ENCODE measurements at places on chromosomes 2 and 18.
A peak's percentile ranks its signal among the peaks of the same experiment; 100 is the strongest.

GRCh38 chr2:121061633-121062032 lies 223.4 kb downstream of the TFCP2L1 start:
- no peak for DNase-seq

- DNase-seq = no peak
Observed at GRCh38 chr18:1999387-1999786, 571.9 kb downstream of the METTL4 start.

- DNase-seq = no peak
Observed at GRCh38 chr2:68926796-68927195, 25.9 kb downstream of the GKN2 start.

GRCh38 chr2:120739438-120740090 lies 3.9 kb downstream of the GLI2 start:
- DNase-seq = peak; percentile 3

- no peak for DNase-seq
Observed at GRCh38 chr2:237022533-237022932, 63.2 kb upstream of the COPS8 start.

DNA sequence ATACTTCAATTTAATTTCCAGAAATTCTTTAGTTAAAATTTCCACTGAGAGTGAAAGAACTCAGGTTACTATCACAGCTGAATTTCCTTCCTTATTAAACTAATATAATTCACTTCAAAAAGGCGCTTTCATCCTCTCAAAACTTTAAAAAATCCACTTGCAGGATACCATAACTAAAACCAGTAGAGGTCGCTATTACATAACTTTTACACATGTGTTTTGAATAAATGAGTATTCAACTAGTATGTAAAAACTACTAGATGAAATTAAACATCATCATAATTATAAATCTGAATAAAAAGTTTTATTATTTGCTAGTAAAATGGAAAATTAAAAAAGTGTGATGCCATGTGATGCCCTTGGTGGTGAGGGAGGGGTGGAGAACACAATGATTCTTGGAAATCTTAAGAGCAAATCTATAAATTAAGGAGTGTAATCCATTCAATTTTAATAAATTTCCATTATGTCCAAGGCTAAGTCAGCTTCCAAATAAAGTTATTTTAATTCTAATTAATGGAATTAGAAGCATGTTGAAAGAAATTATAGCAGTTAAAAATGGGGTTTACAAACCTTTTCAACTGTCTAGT lies 61.4 kb downstream of the SOS1 start:
- no peak for DNase-seq

DNA sequence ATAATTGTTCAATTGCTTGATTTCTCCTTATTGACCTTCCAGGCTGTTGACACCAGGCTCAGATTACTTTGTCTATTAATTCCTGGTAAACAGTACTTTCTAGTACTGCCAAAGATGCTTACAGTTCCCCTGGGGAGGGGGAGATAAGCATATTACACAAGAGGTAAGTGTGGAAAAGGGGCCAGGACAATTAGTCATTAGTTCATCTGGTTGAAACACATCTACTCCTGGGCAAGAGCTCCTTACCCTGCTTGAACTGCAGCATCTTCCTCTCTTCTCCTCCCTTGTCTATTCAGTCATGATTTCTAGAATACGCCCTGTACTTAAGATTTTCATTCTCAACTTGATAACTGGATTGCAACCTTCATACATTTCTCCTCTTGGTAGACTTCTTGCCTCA lies 10.4 kb upstream of the SPATS2L start:
- DNase-seq = no peak

DNA sequence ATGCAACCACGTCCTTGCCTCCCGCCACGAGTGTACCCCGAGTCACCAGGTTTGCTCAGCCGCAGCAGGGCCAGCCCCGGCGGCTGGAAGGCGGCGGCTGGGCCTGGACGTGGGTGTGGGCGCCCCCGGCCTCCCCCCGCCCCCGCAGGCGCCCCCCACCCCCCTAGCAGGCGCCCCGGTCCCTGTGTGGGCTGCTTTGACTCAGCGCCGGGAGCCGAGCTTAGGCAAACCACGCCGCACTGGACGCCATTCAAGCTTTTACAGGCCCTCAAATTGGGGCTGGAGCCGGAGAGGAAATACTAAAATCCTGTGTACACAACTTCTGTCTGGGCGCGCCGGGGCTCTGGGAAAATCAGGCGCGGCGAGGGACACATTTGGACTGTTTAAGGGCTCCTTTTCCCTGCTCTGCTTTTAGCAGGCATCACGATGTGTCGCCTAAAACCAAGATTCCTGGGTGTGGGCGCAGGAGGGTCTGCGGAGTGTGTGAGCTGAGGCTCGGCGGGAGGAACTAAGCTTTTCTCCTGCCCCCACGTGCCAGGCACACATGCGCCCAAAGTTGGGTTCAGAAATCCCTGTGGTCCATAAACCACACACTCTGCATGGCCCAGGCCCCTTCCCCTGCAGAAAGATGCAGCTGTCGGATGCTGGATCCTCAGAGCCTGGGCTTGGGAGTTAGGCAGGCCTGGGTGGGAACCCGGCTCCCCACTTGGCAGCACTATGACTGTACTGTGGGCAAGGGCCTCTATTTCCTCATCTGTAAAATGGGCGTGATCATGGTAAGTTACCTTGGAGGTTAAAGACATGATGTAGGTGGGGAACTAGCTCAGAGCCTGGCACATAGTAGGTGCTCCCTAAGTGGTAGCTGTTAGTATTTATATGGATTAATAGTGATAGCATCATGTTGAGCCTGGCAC lies 57.6 kb downstream of the ATOH8 start:
- DNase-seq = peak; percentile 9

GRCh38 chr2:27182346-27182745 lies 29.5 kb upstream of the ATRAID start:
- DNase-seq = no peak

- DNase-seq = no peak
Observed at GRCh38 chr2:10914272-10914693, 2.5 kb downstream of the KCNF1 start.

DNA sequence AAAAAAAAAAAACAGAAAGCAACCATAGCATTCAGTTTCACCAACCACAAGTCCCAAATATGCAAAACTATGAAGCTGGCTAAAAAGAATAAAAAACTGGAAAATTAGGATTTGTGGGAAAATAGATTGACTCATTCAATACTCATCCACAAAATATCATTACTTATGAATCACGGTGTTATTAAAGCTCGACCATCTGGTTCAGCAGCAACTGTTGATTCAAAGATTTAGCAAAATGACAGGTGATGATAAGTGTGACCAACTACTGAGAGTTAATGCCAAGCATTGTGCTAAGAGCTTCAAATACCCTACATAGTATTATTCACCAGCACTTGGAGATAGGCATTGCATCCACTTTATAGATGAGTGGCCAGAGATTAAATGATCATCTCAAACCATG lies 26.2 kb upstream of the XDH start:
- DNase-seq = no peak

DNA sequence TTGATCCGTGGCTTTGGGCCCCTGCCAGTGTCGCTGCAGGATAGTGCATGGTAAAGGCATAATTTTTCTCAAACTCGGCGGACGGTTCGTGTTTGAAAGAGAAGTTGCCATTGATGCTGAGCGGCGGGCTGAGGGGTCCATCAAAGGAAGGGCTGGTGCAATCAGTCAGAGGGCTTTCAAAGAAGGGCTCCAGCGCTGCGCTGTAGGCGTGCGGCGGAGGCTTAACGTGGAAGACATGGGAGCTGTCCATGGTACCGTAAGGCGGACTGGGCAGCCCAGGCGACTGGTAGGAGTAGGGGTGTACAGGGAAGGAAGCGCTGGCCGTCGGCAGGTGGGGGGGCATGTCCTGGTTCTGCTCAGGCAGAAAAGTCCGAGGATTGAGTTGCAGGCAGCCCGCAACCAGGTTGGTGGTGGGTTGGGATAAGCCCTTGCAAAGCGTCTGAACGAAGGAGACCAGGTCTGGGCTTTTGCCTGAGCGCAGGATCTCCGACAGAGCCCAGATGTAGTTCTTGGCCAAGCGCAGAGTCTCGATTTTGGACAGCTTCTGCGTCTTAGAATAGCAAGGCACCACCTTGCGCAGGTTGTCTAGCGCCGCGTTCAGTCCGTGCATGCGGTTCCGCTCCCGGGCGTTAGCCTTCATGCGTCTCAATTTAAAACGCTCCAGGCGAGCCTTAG lies 2.3 kb downstream of the NEUROD1 start:
- peak; percentile 78 for DNase-seq

DNA sequence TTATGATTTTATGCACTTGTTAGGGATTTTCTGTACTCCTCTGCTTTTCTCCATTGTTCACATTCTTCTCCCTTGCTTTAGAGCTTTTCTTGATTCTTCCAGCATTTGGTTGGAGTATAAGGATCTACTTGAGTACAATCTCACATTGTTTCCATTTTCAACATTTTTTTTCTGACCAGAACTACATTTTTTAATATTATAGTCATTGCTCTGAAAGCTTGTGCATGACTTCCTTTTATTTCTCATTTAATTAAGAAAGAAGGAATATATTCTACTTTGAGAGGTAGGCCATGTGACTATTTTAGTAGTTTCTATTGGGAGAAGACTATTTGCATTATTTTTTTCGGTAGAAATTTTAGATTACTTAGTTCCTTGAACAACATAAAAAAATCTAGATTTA lies 200.4 kb downstream of the TMEM247 start:
- DNase-seq = no peak

DNA sequence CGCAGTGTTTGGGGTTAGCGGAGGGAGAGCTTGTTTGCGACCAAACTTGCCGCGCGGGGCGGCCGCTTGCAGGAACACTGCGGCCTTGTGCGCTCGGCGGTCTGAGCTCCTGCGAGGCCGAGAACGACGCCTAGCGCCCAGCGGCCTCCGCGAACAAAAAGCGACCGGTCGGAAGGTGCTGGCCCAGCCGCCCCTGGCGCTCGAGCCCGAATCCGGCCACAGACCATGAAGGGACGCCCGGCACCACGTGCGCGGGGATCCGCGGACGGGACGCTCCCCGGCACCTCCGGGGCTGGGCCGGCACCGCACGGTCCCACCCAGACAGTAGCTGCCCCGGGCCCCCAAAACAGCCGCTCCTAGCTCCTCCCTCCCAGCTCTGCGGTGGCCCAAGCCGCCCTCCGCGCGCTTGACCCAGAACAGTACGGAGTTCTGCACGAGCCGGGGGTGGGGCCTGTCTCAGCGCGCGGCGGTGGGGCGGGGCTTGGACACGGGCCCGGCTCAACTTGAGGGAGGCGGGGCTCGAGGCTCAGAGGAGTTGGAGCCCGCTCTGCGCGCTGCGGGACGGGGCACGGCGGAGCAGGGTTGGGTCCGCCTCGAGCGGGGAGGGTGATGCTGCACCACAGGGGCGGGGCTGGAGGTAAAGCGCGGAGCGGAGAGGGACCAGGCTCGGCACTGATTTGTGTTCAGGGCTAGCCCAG lies 664 bp upstream of the IMPA2 start:
- DNase-seq = peak; percentile 97

DNA sequence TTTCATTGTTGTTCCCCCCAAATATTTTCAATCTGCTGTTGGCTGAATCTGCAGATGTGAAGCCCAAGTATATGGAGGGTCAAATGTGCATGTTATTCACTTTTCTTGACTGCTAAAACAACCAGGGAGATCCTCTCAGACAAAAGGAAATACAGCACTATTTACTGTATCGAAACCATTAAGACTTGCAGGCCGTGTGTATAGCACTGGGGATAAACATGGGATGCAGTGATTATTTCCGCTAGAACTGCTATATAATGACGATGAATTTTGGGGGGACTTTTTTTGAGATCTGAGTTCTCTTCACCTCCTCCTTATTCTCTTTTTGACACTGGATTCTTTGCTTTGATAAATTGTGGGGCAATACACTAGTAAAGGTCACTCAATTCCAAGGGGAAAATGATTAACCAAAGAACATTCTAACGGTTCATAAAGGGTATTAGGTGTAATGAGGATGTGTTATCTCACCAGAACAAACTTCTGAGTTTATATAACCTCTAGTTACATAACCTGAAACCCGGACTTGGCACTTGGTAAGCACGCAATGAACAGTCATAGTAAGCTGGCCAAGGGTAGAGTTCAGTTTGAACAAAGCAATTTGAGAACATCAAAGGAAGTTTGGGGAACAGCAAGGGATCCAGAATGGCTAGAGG lies 3.5 kb upstream of the UGT1A1 start:
- no peak for DNase-seq

- no peak for DNase-seq
Observed at GRCh38 chr2:71291398-71291797, 40.2 kb upstream of the ZNF638 start.

- DNase-seq = no peak
Observed at GRCh38 chr2:70479816-70480215, 73.8 kb downstream of the TGFA start.

- no peak for DNase-seq
Observed at GRCh38 chr2:83459456-83459855, 999.6 kb downstream of the SUCLG1 start.

GRCh38 chr2:85011098-85011497 lies 40.1 kb downstream of the KCMF1 start:
- DNase-seq = no peak

DNA sequence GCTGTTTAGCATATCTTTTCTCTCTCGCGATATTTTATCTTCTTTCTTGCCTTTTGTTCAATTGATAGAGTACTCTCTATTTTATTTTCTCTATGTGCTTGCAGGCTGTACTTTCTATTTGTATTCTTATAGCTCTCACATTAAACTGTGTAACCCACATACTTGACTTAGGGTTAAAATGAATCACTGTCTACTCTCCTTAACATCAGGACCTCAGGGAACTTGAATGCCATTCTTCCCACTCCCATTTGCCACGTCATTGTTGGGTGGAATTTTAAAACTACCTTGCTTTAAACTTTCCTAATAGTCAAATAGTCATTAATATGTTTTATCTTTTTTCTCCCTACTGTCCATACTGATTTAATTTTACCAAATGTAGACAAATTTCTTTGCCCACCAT lies 269.7 kb downstream of the ALPK2 start:
- no peak for DNase-seq

GRCh38 chr2:179336782-179337534 lies 72.3 kb upstream of the SESTD1 start:
- DNase-seq = no peak

DNA sequence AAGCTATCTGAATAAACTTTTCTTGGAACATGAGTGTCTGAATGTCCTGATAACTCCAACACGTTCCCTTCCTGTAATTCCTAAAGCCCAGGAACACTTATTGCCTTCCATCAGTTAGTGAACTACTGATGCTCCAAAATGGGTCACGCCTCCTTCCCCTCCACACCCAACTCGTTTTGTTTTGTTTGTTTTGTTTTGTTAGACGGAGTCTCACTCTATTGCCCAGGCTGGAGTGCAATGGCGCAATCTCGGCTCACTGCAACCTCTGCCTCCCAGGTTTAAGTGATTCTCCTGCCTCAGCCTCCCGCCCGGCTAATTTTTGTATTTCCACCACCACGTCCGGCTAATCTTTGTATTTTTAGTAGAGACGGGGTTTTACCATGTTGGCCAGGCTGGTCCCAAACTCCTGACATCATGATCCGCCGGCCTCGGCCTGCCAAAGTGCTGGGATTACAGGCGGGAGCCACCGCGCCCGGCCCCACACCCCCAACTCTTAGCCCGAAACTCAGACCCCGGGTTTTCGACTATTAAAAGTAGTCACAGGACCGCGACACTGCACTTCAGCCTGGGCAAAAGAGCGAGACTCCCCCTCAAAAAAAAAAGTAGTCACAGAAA lies 774 bp downstream of the IER3IP1 start:
- no peak for DNase-seq

All from stimulated activated CD8-positive, alpha-beta memory T cell treated with anti-CD3 and anti-CD28 coated beads, Interleukin-4, amount 100 ng/mL, for 48 hours (primary cell).